ENCODE measurements at places on chromosomes 12 and 14.
A peak's percentile ranks its signal among the peaks of the same experiment; 100 is the strongest.

DNA sequence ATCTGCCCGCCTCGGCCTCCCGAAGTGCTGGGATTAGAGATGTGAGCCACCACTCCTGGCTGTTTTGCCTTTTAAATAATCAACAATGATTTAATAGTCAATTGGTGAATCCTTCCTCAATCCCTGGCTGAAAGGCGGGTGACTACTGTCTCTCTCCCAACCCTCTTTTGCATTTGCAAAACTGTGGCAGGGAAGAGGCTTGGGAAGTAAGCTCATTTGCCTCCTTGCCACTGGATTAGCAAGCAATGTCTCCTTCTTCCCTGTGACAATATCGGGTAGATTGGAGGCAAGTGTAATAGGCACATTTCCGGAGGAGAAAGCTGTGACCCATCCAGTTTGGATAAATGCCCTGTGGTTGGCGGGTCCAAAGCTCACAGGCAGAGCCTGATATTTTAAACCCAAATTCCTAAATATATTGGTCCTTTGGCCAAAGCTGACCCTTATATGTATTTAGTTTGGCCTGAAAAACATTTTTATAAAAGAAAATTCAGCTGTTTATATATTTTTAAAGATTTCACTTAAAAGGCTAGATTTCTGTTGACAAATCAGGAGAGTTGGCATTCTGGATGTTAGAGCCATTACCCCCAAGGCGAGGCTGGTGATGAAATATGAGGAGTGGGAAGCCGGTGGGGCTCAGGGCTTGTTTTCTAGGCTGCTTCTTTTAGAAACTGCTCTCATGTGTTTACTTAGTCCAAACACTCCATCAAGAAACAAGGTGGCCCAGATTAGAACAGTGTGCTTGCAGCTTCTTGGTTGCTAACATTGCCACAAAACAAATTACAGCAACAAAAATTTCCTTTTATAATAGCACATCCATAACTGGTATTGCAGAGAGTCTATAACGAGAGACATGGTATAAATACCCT is 646.9 kb upstream of the TMEM132C start:
- peak; percentile 16 for DNase-seq

GRCh38 chr14:44970907-44971306 is 8.9 kb downstream of the TOGARAM1 start:
- DNase-seq = no peak

DNA sequence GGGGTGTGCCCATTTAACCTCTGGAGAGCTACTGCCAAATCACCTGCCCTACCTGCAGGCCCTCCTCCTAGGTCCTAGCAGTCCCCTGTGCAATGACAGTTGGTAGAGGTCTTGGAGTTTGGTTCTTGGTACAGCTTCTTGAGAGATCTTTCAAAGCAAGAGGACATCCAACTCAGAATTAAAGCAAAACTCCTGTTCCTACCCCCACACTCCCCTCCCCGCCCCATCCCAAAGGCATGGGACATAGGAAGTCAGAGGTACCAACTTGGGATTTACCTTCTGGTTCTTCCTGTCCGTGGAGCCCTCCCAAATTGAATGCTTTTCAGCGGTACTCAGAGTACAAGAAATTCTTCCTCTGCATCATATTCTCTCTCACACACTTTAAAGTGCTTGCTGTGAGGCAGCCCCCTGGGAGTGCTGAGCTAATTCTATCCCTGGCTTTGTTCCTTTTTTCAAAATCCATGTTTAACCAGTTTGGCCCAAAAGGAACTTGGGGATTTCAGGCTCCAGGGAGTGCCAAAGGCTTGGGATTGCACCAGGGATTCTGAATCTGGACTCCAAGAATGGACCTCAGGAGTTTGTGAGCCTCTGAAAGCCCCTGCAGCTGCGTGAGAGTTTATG is 40.8 kb downstream of the GALNT16 start:
- DNase-seq = no peak

GRCh38 chr14:58746261-58746660 is 108.5 kb downstream of the DACT1 start:
- no peak for DNase-seq

DNA sequence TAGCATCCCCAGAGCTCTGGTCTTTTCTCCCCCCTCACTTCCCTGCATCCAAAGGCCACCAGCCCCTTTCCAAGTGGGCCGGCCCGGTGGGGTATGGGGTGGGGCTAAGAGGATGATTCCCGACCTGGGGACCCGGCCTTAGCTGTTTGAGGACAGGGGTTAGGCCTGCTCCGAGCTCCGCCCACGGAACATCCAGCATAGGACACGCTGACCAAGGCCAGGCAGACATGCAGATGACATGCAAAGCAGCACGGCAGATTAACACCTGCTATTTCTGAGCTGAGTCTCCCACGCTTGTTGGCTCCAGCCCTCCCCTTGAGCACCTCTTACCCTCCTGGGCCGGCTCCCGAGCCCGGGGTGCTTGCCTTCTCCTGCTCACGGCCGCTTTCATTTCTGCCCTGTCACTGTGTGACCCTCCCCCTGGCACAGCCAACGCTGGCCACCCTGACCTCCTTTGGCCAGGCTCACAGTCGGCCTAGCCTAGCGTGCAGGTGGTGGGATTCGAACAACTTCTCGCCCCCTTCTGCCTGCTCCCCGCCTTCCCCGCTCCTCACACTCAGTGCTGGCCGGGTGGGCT is 40.2 kb downstream of the TEAD4 start:
- DNase-seq = no peak

DNA sequence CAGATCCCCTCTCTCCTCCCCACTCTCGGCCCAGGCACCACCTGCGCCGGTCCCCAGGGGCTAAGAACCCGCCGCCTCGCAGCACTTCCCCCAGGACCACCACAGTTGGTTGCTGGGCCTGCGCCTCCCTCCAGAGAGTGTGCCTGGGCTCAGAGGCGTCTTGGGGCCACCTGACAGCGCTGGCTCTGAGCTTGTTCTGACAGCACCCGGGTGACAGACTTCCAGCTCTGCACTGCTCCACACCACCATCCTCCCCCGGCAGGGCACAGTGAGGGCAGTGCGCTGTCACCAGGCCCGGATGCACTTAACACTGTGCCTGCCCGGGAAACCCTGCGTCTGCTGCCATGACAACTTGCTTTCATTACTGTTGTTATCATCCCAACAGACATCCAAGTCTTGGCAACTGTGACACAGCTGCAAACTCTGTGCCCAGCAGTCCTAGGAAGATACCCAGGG is 6.6 kb downstream of the BRF1 start:
- no peak for DNase-seq

DNA sequence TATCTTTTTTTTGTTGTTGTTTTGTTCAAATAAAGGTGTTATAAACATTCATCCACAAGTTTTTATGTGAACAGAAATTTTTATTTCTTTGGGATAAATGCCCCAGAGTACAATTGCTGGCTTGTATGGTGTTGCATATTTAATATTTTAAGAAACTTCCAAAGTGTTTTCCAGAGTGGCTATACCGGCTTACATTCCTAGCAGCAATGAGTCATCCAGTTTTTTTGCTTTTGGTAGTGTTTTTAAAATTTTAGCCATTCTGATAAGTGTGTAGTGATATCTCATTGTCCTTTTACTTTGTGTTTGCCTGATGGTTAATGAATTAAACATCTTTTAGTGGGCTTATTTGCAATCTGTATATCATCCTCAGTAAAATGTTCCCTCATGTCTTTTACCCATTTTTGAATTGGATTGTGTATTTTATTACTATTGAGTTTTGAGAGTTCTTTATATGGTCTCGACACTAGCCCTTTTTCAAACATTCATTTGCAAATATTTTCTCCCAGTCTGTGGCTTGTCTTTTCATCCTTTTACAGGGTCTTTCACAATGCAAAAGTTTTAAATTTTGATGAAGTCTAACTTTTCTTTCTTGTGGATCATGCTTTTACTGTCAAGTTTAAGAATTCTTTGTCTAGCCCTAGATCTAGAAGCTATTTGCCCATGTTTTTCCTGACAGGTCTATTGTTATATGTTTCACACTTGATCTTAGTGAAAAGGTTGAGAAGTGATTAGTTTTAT is 29.5 kb downstream of the PPP4R4 start:
- DNase-seq = no peak

DNA sequence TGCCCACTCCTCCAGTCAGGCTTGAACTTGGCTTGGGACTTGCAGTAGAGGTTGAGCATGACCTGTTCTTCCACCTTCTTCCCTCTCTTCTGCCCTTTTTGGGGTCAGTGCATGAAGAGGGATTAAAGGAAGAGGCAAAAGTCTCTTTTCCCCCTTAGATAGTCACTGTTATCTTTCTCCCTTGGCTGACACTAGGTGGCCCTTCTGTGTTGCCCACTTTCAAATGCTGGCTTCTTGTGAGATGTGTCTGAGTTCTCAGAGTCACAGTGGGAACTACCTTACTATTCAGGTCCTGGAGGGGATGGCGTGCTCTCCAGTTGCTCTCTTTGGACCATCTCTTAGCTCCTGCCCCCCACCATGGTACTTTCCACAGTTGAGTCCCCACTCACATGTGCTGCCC is 73.6 kb downstream of the GPR65 start:
- DNase-seq = no peak

DNA sequence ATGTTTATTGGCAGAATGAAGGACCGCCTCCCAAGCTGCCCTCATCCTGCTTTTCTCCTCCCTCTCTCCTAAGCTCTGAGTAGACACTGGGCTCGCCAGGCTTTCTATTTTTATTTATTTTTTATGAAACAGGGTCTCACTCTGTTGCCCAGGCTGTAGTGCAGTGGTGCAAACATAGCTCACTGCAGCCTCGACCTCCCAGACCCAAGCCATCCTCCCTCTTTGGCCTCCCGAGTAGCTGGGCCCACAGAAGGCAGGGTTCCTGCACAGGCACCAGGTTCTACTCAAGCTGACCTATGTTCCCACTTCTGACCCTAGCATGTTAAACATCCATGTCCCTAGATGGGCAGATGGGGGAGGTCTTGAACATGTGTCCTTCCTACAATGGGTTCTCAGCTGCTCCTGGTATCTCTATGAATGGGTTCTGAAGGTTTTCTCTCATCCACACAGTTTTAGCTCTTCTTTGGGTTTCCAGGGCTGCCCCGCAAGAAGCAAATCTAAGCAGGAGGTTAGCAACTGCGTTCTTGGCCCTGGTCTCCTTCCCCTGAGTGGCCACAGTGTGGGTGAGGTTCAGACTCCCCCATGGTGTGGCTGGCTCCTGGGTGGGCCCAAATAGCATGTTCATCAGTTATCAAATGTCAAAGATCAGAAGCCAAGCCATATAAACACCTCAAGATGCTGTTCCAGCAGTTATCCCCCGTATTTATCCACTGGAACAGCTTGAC is 167.3 kb downstream of the ZFP36L1 start:
- no peak for DNase-seq

GRCh38 chr14:100350276-100350926 is 27.3 kb downstream of the SLC25A47 start:
- DNase-seq = no peak

DNA sequence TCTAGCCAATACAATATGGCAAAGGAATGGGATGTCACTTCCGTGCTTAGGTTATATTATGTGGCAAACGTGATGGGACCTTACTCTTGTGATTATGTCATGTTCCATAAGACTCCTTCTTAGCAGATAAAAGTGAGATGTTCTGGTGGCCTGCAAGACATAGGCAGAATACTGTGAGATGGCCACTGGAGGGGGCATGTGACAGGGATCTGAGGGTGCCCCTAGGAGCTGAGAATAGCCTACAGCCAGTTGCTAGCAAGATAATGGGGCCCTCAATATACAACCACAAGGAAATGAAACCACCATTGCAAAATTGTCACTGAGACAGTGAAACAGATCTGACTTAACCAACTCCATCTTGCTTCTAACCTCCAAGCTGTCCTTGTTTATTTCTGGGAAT is 151.4 kb upstream of the SSTR1 start:
- no peak for DNase-seq

GRCh38 chr12:51823875-51824565 is 24.5 kb downstream of the FIGNL2 start:
- peak; percentile 64 for DNase-seq

GRCh38 chr12:127041985-127042625 is 1224.9 kb upstream of the TMEM132C start:
- no peak for DNase-seq

GRCh38 chr14:93079865-93080403 is 35.8 kb downstream of the ITPK1 start:
- DNase-seq = no peak

GRCh38 chr12:106193394-106194215 is 54.2 kb downstream of the CKAP4 start:
- DNase-seq = no peak

- DNase-seq = peak; percentile 45
Observed at GRCh38 chr12:51678086-51678724, 87.2 kb downstream of the SCN8A start.

DNA sequence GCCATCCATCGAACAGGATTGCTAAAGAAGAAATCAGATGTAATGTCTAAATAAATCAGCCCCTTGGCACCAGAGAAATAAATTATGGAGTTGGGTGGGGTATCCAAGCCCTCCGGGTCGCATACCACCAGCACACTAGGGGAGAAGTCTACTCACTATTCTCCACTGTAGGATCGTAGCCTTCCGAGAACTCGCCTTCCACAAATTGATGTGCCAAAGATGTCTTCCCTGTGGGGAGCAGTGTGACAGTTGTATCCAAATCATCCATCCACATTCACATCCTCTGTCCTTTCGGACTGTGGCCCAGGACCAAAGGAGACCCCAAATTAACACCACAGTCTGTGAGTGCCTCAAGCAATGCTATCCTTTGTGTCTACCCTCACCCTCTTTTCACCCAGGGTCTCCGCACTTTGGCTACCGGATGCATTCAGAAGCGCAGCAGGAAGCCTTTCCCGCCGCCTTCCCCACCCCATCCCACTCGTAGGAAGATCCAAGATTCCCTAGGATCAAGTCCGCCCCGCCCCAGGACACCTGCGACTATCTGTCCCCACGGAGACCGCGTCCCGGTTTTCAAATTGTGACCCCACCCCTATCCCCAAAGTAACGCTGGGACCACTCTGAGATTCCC is 786 bp downstream of the RHEBL1 start:
- peak; percentile 18 for DNase-seq

- DNase-seq = no peak
Observed at GRCh38 chr12:48285751-48286650, 64.7 kb downstream of the ZNF641 start.

DNA sequence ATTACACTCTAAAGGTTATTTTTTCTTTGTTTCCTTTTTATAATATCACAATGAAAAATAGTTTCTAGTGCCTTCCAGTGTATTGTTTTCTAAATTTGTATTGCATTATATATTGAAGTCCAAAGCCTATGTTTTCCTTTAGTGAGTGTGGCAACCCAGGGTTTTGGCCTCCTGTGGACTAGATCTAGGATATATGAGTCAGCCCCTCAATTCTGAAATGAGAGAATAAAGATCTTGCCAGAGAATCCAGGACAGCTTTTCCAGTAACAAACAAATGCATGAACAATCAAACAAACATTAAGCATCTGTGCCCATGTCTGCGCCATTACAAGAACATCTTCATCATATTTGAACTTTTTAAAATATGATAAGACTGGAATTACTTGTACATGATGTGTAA is 70.7 kb upstream of the SSTR1 start:
- no peak for DNase-seq

GRCh38 chr12:38392554-38393144 is 76.1 kb downstream of the ALG10B start:
- DNase-seq = no peak

- DNase-seq = no peak
Observed at GRCh38 chr12:121248622-121249021, 38.7 kb downstream of the P2RX4 start.

GRCh38 chr14:25111061-25111601 is 61.2 kb upstream of the STXBP6 start:
- peak; percentile 12 for DNase-seq

Measured in ELF-1 (cell line).